Fibroblast of skin of left biceps (primary cell): ENCODE measurements at places on chromosomes 12 and 14.

GRCh38 chr12:10154145-10154496 lies 17.8 kb downstream of the OLR1 start:
- no peak for DNase-seq

GRCh38 chr14:23442721-23443356 lies 7.4 kb upstream of the MYH7 start:
- DNase-seq = no peak

DNA sequence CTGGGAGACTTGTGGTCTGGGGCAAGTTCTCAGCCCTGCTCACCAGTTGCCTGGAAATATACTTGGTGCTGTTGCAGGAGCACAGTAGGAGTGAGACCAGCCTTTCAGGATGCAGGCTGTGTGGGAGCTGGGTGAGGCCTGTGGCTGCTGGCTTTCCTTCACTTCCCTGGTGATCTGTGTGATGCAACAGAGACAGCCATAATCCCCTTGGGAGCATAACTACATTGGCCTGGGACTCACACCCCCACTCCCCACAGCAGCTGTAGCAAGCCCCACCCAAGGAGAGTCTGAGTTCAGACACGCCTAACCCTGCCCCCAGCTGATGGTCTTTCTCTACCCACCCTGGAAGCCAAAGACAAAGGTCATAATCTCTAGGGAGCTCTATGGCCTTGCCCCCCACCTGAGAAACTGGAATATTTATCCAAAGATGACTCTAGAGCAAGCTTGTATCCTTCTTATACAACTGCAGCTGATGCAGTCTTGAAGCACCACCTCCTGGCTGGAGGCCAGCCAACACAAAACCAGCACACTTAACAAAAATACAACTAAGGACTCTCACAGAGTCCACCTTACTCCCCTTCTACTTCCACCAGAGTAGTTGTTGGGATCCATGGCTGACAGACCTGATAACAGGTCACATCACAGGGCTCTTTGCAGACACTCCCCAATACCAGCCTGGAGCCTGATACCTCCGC lies 190.4 kb upstream of the CPNE8 start:
- no peak for DNase-seq

DNA sequence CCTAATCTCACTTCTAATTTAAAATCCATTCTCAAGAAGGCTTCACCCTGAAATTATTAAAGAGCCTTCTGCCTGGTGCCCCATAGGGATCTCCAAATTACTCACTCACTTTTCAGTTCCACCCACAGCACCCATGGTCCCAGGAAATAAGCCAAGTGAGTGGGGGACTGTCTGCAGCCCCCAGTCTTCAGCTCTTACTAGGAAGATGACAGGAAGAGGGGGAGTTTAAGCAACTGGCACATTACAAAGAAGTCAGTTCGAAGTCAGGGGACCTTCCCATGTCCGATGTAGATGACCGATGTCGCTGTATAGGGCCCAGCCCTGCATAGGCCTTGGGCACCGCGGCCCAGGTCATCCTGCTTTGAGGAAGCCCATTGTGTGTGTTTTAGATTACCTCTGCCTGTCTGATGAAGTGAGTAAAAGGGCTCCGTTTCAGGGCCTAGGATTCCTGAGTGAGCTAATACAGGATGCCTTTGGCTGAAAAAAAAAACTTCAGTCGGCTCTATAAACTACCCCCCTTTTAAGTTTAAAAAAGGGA lies 1.9 kb downstream of the ACTN1 start:
- no peak for DNase-seq

- no peak for DNase-seq
Observed at GRCh38 chr12:2479851-2480535, 314.8 kb upstream of the FKBP4 start.

- no peak for DNase-seq
Observed at GRCh38 chr12:81992461-81992860, 233.3 kb upstream of the PPFIA2 start.

DNA sequence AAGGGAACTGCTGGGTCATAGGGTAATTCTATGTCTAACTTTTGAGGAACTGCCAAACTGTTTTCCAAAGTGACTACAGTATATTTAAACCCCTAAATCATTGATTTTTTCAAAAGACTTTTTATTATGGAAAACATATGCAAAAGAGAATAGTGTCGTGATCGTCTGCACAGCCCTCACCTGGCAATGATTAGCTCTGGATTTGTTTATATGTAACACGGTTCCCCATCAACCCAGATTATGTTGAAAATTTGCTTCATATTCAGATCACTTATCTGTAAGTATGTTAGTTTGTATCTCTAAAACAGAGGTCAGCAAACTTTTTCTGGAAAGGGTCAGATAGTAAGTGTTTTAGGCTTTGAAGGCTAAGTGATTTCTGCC lies 52.7 kb downstream of the CCDC92 start:
- DNase-seq = no peak

GRCh38 chr12:69985656-69986055 lies 160.6 kb downstream of the MYRFL start:
- no peak for DNase-seq

DNA sequence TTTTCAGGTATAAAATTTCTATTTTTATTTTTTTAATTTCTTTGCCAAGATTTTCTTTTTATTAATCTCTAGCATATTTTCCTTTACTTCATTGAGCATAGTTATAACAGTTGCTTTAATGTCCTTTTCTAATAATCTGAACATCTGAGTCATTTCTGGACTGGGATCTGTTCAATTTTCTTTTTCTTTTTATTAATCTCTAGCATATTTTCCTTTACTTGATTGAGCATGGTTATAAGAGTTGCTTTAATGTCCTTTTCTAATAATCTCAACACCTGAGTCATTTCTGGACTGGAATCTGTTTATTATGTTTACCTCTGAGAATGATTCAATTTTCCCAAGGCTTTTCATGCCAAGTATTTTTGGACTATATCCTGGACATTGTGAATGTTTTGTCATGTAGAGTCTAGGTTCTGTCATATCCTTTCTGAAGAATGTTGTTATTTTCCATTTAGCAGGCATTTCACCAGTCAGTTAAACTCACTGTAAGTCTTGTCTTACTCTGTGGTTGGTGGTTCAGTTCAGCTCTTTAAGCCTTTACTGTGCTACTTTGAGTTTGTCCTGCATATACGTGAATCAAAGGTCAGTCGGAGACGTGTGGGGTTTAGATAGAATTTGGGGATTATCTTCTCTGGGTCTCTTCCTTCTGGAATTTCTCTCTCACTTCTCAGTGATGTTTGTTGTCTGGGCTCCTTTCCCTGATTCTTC lies 20.3 kb downstream of the TTC6 start:
- no peak for DNase-seq

DNA sequence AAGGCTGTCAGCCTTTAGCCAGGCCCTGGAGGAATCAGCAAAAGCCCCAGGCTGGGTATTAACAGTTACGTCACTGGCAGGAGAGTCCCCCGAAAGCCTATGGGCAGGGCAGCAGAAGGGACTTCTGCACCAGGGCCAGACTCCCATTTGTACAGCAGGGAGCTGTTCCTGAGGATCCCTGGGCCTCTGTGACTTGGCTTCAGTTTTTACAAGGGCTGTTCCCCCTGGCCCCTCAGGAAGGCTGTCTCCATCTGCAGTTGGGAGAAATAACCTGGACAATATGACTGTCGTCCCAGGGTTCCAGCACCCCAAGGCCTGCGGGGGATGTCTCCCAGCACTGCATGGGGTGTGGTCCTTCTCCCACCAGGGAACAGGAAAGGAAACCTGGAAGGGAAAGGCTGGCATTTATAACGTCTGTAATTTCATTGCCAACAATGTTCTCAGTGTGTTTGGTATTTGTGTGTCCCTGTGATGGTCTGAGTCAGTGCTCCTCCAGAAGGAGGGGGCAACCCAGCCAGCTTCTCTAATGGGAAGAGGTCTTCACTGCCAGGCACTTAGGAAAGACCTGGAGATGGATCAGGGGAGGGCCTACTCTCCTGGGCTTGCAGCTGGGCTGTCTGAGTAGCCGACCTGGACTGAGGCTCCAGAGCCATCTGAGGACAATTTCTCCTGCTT lies 42.4 kb downstream of the ERH start:
- peak; percentile 12 for DNase-seq

GRCh38 chr12:31215518-31216232 lies 110.3 kb downstream of the SINHCAF start:
- no peak for DNase-seq

- peak; percentile 30 for DNase-seq
Observed at GRCh38 chr12:1318327-1319031, 275.9 kb downstream of the FBXL14 start.

- no peak for DNase-seq
Observed at GRCh38 chr14:85444635-85445034, 85.3 kb upstream of the FLRT2 start.

DNA sequence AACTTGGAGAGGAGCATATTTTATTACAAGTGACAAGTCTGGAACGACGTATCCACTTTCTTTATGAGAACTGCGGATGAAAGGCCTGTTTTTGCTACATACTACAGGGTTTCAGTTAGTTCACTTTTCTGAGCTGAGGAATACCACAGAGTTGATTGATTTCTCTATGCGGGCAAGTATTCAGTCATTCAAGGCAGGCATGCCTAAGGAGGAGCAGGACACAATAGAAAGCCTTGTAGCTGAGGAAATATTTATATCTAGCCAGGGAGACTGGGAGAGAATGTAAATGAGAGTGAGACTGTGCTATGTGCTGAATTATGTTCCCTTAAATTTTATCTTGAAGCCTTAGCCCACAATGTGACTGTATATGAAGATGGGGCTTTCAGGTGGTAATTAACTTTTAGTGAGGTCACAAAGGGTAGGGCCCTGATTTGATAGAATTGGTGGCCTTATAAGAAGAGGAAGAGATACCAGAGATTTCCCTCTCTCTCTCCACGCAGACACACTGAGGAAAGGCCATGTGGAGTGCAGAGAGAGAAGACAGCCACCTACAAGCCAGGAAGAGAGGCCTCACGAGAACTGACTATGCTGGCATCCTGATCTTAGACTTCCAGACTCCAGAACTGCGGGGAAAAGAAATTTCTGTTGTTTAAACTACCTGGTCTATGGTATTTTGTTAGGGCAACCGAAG lies 459.0 kb upstream of the ATP2B1 start:
- no peak for DNase-seq

GRCh38 chr12:129635021-129635685 lies 268.7 kb downstream of the TMEM132D start:
- DNase-seq = no peak

- DNase-seq = no peak
Observed at GRCh38 chr14:60649875-60650372, 647 bp upstream of the SIX1 start.

GRCh38 chr12:71558445-71558844 lies 105.2 kb downstream of the ZFC3H1 start:
- peak; percentile 17 for DNase-seq

GRCh38 chr14:69317780-69318179 lies 57.8 kb downstream of the GALNT16 start:
- DNase-seq = no peak

DNA sequence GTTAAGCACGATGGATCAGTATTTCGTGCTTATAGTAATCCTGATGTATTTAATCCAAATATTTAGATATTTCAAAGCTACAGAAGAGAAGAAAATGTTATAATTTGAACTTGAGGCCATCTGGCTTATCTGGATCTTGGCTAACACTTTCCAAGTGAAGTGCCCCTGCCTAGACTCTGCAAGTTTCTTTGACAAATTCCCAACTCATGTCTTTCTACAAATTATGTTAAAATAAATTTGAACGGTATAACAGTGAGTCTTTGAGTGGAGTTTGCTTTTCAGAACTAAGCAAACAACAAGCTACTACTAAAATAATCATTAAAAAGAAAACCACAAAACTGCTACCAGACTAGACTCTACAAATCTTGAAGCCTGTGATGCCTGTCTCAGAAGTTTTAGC lies 374.4 kb upstream of the PRICKLE1 start:
- DNase-seq = no peak

DNA sequence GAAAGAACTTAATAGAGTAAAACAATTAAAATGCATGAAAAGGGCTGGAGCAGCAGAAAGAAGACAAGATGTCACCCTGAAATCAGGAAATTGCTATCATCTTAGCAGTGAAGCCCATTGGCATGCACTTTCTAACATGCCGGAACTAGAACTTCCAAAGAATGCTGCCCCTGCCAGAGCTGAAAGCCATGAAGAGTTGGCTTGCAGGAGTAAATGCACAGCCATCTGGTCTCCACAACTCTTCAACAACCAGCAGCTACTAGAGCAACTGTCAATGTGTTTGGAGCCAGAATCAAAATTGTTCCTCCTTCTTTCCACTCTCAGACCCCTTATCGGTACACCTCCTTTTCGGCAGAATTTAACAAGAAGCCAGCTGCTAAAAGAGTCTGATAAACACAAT lies 414.1 kb downstream of the KCNH5 start:
- no peak for DNase-seq

- peak; percentile 45 for DNase-seq
Observed at GRCh38 chr12:76866726-76867125, 12.1 kb downstream of the CSRP2 start.

GRCh38 chr12:88111074-88111652 lies 30.7 kb downstream of the CEP290 start:
- DNase-seq = no peak

DNA sequence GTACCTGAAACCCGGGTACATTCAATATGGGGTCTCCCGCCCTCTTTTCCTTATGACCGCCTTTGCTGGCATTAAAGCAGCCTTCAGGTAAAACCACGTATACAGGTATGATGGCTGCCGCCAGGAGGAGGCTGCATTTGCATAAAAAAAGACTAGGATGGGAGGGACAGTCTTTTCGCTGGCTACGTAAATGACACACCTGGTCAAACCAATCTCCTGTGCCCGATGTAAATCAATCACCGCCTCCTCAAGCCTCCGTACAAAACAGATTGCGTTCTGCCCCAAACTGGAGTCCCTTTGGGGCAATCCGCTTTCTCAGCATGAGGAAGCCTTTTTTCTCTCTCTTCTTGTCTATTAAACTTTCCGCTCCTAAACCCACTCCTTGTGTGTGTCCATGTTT lies 8.1 kb upstream of the ALDH1L2 start:
- no peak for DNase-seq

DNA sequence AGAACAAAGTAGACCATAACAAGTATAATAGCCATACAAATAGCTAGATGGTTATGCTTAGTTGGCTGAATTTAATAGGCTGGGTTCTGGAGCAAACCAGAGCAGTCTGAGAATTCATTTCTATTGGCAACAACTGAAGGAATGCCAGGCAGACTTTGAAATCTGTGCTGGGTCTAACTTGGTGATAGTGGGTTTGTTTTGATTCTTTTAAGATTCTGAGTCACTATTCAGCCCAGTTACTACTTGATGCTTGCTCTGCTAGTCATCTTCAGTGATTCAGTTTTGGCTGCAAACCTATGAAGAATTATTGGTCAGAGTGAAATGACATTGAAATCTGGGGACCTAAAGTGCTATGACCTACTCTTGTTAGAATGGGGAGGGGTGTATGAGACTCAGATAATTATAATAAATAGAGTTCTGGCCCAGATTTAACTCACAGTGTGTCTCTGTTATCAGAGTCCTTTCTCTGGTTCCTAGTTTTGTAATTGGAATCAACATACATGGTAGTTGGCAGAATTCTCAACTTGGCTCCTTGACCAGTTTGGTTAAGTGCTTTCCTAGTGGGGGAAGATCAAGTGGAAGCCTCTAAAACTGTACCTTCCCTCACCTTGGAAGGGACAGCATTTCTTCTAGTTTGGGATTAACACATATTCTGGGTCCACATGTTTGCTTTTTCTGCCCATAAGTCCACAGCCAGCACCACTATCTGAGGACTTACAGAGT lies 43.5 kb downstream of the MNAT1 start:
- DNase-seq = peak; percentile 70
